Liver (tissue), 10 donors: ENCODE measurements at places on chromosomes 13 and 19. TPM values are rescaled to one million over a fixed set of nuclear protein-coding genes. Genes with fewer than 3 reads are reported as not detected.

DNA sequence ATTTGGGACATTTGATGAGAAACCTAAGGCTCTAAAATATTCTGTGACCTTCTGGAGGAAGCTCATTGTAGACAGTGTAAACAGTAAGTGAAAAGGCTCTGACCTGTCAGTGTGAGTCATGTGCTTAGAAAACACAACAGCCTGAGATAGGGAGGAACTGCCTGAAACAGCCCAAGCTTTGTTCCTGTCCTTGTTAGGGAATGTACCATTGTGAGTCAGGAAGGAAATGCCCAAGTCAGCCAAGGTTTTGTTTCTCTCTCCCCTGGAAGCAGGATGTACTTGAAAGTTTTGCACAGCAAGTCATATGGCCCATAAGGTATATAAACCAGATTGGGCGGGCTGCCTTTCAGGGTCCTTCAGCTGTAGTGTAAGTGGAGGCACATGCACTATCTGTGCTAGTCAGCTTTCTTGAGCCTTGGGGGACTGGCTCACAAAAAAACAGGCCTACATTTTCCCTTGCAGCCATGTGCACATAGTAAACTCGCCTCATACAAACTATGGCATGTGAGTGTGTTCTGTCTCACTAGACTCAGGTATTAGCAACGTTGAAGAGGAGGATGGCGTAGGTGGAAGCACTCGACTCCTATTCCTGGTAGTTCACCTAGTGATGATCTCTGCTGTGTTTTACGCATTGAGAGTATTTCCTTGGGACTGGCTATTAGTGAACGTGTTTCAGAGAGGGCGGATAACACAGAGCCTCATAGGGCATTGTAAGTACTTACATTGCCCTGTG lies 141.2 kb upstream of the KLHL1 start:
- H3K27ac ChIP-seq = no peak overlapping the region
- no peaks in the 10 kb centered on the region for H3K4me1 ChIP-seq
- no peaks in the 10 kb centered on the region for H3K27me3 ChIP-seq
- H3K36me3 ChIP-seq = no peaks in the 10 kb centered on the region
- H3K4me3 ChIP-seq = no peak overlapping the region

- no peak overlapping the region for H3K27ac ChIP-seq
- peak; percentile 85 for DNase-seq
- peaks cover 6% of the 10 kb centered on the region for H3K27me3 ChIP-seq
- H3K36me3 ChIP-seq = no peaks in the 10 kb centered on the region
- H3K4me3 ChIP-seq = no peak overlapping the region
- H3K4me1 ChIP-seq = no peaks in the 10 kb centered on the region
Observed at GRCh38 chr19:1690699-1691307, 38.4 kb upstream of the TCF3 start.

- no peak overlapping the region for H3K27ac ChIP-seq
- no peak overlapping the region for H3K4me3 ChIP-seq
- no peaks in the 10 kb centered on the region for H3K27me3 ChIP-seq
Observed at GRCh38 chr13:110819203-110820014, 95.5 kb downstream of the ANKRD10 start.

DNA sequence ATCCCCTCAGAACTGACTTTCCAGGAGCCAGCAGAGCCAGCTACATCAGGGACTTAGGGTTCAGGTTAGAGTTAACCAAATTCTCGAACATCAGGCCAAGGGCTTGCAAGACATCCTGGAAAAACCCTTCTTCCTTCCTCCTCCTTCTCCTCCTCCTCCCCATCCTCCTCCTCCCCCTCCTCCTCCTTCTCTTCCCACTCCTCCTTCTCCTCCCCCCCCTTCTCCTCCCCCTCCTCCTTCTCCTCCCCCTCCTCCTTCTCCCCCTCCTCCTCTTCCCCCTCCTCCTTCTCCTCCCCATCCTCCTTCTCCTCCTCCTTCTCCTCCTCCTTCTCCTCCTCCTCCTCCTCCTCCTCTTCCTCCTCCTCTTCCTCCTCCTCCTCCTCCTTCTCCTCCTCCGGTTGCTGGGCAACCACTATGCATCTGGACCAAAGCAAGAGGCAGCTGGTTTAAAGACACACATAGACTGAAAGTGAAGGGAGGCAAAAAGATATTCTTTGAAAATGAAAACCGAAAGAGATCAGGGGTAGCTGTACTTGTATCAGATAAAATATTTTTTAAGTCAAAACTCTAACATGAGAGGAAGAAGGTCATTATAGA lies 5.9 kb upstream of the CCL25 start:
- H3K4me1 ChIP-seq = peaks cover 2% of the 10 kb centered on the region
- no peaks in the 10 kb centered on the region for H3K27me3 ChIP-seq
- H3K4me3 ChIP-seq = no peak overlapping the region
- H3K36me3 ChIP-seq = no peaks in the 10 kb centered on the region
- DNase-seq = no peak

- no peaks in the 10 kb centered on the region for H3K27me3 ChIP-seq
- no peak for DNase-seq
- no peak overlapping the region for H3K27ac ChIP-seq
Observed at GRCh38 chr13:43389573-43389972, 366.2 kb downstream of the DNAJC15 start.

GRCh38 chr19:279231-279630 lies 12.0 kb downstream of the PLPP2 start:
- H3K4me3 ChIP-seq = no peak overlapping the region
- no peaks in the 10 kb centered on the region for H3K27me3 ChIP-seq
- no peak overlapping the region for H3K27ac ChIP-seq
- DNase-seq = no peak
- no peaks in the 10 kb centered on the region for H3K36me3 ChIP-seq

DNA sequence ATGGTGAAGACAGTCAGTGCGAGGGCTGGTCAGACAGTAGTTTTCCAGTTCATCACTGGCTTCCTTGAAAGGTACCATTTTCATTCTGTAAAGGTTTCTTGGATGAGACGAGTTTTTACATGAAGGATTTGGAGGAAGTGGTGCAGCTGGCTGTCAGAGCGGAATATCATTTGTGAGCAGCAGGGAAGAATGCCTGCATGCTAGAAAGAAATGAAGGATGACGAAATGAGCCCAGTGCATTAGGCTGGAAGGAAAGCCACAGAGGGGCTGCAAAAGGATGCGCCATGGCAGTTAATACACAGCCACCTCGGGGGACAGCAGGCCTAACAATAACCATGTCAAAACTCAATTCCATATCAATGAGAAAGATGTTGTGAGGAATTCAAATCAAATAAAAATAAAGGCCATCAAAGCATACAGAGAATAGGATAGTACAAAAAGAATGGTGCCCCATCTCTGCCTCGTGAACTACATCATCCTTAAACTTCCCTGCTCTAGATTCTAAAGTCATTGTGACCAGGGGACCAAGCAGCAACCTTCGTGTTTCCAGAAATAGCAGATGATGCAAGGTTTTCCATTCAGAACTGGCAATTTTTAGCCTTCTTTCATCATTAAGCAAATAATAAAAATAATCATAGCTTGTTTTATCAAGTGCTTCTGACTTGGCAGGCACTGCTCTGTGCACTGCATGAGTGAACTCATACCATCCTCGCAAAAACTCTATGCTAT lies 504.2 kb downstream of the RFC3 start:
- no peaks in the 10 kb centered on the region for H3K27me3 ChIP-seq
- no peak for DNase-seq
- H3K36me3 ChIP-seq = no peaks in the 10 kb centered on the region

DNA sequence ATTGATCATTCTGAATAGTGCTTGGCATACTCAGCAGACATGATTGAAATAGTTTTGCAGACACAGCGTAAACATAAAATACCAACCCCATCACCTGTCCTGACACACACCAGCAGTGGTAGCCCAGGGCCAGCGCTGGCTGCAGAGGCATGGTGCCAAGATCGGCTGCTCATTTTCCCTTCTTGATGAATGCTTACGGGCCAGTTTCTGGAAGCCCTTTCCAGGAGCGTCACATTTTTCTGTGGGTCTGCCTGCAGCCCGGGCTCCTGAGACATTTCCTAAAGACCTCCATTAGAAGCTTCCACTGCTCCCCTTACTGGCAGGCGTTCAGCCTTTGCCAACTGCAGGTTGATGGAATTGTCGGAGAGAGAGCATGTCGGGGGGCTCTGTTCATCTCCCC lies 48.6 kb downstream of the CHST8 start:
- no peaks in the 10 kb centered on the region for H3K36me3 ChIP-seq
- peaks cover 5% of the 10 kb centered on the region for H3K27me3 ChIP-seq
- H3K27ac ChIP-seq = no peak overlapping the region

DNA sequence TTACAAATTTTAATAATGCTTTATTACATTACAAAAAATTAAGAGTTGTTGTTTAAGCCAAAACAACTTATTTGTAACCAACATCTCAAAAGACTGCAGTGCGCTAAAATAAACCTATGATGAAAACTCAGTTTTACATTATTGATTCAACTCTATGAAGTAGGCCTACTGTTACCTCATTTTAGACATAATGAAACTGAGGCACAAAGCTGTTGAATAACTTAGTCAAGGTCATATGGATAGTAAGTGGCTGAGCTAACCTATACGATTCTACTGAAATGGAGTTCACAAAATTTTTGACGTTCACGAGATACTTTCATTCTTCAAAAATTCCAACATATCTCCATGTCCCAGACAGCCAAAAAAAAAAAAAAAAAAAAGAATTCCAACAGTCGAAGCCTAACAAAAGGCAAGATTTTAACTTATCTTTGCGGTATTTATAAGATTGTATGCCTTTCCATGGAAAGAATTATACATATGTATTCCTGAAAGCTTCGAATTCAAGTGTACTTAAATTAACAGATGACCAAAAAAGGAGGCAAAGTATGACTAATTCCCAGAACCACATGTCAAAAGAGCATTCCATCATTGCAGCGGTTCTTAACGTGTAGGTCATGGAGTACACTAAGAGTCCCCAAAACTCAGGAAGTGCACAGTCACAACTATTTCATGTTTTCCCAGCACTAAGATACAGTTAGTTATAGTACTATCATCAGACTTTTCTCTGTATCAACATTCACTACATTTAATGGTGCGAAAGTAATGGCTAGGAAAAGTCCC lies 69.4 kb downstream of the PSPC1 start:
- H3K27ac ChIP-seq = no peak overlapping the region
- no peak overlapping the region for H3K4me3 ChIP-seq
- H3K4me1 ChIP-seq = no peaks in the 10 kb centered on the region
- DNase-seq = no peak
- no peaks in the 10 kb centered on the region for H3K36me3 ChIP-seq
- H3K27me3 ChIP-seq = no peaks in the 10 kb centered on the region

DNA sequence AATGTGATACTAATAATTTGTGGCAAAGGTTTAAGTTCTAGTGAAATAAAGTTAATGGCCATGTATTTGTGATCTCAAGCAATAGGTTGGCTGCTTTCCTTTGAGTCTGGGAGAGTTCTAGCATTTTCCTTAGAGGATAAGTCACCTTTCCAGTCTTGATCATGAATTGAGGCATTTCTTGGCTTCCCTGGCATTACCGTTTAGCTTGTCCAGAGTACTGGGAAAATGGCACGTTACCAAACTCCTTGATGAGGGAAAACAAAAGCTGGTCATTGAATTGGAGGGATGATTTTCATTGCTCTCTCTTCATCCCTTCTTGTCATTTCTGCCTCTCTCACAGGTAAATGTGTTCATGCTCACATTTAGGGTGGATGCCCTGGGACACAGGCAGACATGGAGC lies 34.0 kb upstream of the SPRY2 start:
- no peak for DNase-seq
- no peaks in the 10 kb centered on the region for H3K36me3 ChIP-seq
- no peaks in the 10 kb centered on the region for H3K27me3 ChIP-seq
- H3K4me1 ChIP-seq = peaks cover 15% of the 10 kb centered on the region

DNA sequence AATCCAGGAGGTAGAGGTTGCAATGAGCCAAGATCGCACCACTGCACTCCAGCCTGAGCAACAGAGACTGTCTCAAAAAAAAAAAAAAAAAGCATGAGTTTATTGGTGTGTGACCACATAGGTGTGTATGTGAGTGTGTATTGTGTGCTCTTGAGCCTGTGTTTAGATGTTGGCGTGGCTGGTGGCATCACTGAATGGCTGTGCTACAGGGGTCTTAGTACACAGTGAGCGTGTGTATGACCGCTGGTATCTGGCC lies 2.5 kb downstream of the SLC1A5 start:
- no peaks in the 10 kb centered on the region for H3K36me3 ChIP-seq
- peak overlapping the region; percentile 63 for H3K27ac ChIP-seq
- H3K4me1 ChIP-seq = peaks cover 7% of the 10 kb centered on the region

GRCh38 chr19:38433268-38433733 lies at the start of gene RYR1:
RYR1 (plus strand) TSS chr19:38433691; CDS start chr19:38433830, 139 bp downstream.
- H3K4me1 ChIP-seq = no peaks in the 10 kb centered on the region
- no peaks in the 10 kb centered on the region for H3K36me3 ChIP-seq
- no peak within 1 kb of the TSS for H3K4me3 ChIP-seq
- peaks cover 2% of the 10 kb centered on the region for H3K27me3 ChIP-seq

- H3K4me3 ChIP-seq = no peak overlapping the region
- H3K4me1 ChIP-seq = no peaks in the 10 kb centered on the region
- no peak overlapping the region for H3K27ac ChIP-seq
- no peak for DNase-seq
- no peaks in the 10 kb centered on the region for H3K27me3 ChIP-seq
Observed at GRCh38 chr13:107586216-107586615, 629.1 kb downstream of the LIG4 start.

TNNT1 gene
- total RNA-seq = 0.28 TPM

FAM216B gene
- not detected for total RNA-seq

RCBTB2 gene
- total RNA-seq = 5.2 TPM

STOML3 gene
- total RNA-seq = not detected

LPAR2 gene
- total RNA-seq = 1.0 TPM

FFAR1 gene
- not detected for total RNA-seq

NCR1 gene
- total RNA-seq = 1.8 TPM

ATP4B gene
- total RNA-seq = not detected
